CD4-positive, alpha-beta memory T cell (primary cell): ENCODE measurements at places on chromosomes 1 and 21.

GRCh38 chr1:248174521-248174920 is at the start of gene OR2M2:
OR2M2 (plus strand) TSS chr1:248174821; CDS start chr1:248179986, 5,165 bp downstream.
- no peak for DNase-seq

- DNase-seq = no peak
Measured at GRCh38 chr1:8059161-8059622, 33.1 kb upstream of the ERRFI1 start.

DNA sequence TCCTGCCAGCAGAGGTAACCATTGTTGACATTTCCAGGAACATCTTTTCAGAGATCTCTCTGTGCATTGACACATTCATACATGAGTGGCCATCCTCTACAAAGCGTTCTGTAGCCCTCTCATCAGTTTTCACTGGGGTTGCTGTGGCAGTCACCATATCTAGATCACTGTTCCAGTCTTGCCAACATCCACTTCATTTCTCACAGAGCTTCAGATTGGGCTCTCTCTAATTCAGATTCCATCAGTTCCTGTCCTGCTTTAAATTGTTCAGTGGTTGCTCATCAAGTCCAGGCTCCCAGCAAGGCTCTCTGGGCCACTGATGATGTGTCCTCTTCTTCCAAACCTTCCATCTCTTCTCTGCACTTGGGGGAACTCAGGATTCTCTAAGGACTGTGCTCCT is 173.7 kb downstream of the KCNJ6 start:
- no peak for DNase-seq

DNA sequence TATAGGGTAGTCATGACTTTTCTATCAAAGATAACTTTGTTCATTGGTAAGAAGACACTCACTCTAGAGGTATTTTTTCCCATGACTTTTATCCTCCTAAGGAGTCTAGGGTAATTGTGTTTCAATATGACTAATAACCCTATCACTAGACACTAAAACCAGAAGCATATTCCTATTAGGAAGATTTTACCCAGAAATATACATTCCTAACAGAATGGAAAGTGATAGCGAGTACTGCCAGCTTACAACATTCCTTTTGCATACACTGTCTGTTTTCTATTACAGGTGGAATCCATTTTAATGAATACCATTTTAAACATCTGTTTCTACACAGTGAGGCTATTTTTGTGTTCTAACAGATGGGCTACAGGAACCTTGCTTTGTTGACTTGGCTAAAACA is 31.4 kb upstream of the C1orf185 start:
- no peak for DNase-seq

DNA sequence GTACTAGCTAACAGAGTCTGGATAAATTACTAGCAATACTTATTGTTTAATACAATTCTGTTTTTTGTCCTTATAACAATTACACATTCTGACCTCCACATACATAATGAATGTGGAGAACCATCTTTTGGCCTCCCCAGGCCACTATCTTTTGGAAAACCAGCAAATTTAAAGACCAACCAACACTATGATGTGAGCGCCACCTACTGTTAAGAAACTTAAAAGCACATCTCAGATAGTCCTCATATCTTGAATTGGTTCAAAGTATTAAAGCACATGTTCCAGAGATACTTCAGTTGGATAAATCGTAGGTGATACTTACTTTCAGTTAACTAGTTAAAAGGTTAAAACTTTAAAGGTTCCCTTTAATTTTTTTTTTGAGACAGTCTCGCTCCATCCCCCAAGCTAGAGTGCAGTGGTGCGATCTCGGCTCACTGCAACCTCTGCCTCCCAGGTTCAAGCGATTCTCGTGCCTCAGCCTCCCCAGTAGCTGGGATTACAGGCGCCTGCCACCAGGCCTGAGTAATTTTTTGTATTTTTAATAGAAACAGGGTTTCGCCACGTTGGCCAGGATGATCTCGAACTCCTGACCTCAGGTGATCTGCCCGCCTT is 29.3 kb upstream of the USP1 start:
- DNase-seq = peak; percentile 39

DNA sequence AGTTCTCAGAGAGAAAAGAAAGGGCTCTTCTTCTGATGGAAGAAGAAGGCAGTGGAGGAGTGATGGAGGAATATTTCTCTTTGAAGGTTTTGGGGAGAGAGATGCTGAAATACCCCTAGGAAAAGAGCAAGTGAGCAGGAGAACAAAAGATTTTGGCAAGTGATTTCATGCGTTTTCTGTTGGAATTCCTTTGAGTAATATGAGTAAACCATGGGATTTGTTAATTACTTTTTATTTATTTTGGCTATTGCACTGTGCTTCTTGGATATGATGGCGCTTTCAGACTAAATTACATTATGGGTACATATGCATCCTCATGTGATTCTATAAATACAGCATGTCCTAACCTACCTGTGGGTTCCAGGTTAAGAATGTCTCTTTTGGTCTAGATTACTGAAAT is 210.1 kb upstream of the PTGFR start:
- DNase-seq = no peak

DNA sequence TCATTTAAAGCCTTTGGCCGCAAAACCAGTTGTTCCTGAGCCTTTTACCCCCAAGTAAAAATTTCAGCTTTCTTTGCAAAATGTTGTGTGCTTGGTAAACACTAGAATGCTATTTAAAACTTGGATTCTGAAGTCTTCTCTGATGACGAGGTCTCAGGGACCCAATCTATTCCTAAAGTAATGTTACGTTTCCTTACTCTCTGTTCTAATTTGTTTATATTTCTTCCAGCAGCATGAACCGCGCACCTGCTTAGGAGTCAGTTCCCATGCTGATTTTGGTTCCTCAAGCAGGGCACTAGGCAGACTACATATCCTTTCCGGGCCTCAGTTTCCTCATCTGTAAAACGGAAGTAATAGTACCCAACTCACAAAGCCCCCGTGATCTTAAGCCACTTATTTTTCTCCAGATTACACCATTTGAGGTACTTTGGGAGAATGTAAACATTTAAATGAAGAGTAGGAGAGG is 969 bp upstream of the ALDH4A1 start:
- no peak for DNase-seq

GRCh38 chr1:32855861-32856617 is 14.7 kb downstream of the FNDC5 start:
- no peak for DNase-seq

GRCh38 chr1:117644696-117645311 is 39.0 kb downstream of the TENT5C start:
- DNase-seq = no peak

DNA sequence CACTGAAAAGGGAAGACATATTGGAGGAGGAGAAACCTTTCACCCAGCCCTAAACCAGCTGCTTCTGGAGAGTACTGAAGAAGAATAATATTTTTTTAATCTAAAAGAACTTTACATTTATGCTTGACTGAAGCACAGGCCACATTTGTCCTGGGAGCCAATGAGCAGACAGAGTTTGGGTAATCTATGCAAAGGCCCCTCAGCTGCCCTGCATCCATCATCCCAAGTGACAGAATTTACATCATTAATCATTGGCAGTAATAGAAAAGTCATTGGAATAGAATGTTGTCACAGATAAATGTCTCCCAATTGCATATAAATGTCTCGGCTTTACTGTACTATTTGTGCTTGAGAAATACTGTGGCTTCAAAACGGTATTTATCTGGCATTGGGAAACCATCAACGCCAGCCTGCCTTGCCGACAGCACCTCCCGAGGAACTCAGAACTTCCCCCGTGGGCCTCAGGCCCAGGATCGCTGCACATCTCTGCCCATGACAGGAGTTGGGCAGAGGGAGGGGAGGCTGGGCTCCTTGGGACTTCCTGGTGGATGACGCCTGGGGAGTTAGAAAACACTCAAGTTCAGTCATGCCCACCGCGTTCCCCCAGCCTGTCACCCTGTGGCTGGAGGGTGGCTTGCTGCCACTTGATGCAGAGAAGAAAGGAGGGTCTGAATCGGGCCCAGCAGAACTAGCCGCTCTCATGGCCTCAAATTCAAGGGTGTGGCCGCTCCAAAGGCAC is 133.1 kb downstream of the CAMTA1 start:
- no peak for DNase-seq

- DNase-seq = no peak
Measured at GRCh38 chr1:84502927-84503326, 3.3 kb upstream of the SPATA1 start.

- DNase-seq = no peak
Measured at GRCh38 chr1:58561633-58562032, 15.1 kb upstream of the OMA1 start.

DNA sequence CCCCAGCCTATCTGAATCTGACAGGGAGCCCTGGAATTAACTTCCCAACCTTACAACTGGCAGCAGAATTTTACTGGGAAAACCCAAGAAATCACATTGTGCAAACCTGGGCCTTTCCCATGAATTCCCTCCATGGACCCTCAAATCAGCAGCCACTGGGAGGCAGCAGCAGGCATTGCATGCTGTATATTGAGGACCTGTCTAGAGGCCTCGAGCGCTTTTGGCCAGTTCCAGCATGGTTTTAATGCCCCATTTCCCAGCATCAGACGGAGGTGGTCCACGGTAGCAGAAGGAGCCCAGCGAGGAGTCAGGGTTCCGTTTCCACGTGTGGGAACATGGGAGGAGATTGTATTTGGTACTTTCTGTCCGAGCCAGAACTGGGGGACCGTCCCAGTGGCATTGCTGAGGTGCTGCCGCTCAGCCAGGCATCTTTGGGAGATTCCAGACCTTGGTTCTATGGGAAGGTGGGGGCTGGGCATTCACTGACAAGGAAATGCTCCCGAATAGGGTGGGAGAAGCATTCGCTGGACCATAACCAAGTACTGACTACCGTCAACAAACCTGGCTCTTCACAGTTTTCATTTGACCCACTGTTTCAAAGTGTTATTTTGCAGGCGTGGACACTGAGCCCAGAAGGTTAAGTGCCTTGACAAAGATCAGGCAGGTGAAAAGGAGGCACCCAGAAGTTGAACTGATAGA is 15.9 kb downstream of the BMP8A start:
- DNase-seq = no peak

- DNase-seq = peak; percentile 69
Measured at GRCh38 chr1:6423321-6423999, 1.1 kb upstream of the ESPN start.

DNA sequence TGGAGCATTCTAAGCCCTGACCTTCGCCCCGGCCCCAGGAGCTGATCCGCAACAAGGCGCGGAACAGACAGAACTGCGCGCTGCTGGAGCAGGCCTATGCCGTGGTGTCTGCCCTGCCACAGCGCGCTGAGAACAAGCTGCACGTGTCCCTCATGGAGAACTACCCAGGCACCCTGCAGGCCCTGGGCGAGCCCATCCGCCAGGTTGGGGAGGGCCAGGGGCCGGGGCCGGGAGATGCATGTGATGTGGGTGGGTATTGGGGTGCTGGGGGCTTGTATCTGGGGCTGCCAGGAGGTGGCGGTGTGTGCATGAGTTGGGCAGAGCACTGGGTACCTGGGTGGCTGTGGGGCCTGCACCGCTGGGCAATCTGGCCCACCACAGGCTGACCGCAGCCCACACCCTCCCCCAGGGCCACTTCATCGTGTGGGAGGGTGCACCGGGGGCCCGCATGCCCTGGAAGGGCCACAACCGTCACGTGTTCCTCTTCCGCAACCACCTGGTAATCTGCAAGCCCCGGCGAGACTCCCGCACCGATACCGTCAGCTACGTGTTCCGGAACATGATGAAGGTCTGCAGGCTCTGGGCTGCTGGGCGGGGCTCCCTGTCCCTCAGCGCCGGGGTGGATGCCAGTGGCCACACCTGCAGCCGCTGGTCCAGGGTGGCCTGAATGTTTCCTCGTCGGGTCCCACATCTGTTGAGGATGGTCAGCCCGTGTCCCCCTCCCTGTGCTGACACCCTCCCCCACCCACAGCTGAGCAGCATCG is 65.8 kb downstream of the TRIM11 start:
- no peak for DNase-seq

- no peak for DNase-seq
Measured at GRCh38 chr1:241499910-241500309, 19.6 kb downstream of the FH start.

DNA sequence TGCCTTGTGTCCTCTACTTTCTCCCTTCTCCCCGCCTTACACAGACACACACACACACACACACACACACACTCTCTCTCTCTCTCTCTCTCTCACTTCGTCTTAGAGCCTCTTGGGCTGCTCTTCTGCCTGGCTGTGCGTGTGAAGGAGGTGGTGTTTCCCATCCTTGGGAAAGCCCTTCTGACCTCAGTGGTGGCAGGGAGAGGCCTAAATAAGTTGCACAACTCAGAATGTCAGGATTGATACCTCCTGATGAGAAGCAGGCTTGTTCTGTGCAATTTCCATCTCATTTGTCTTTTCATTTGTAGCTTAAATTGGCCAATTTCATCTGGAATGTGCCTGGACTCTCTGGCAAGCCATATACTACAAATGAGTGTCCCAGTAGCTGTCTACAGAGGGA is 25.0 kb downstream of the LRRN2 start:
- no peak for DNase-seq

GRCh38 chr1:195096051-195096521 is 1512.2 kb downstream of the KCNT2 start:
- DNase-seq = no peak

DNA sequence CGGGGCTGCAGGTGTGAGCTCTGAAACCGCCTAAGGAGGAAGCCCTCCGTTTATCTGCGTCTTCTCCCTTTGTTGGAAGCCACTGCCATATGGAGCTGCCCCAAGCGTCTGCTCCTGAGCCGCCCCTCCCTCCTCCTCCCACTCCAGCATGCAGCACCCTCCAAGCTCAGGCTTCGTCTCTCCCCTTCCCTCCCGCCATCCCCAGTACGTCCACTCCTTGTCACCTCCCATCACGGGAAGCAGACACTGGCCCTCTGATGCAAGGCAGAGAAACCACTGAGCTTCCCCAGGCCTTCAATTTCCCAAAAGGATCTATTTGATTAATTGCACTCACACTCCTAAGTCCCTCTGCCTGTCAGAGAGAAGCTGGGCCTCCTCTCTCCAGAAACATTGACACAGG is 52.5 kb downstream of the NFASC start:
- no peak for DNase-seq

DNA sequence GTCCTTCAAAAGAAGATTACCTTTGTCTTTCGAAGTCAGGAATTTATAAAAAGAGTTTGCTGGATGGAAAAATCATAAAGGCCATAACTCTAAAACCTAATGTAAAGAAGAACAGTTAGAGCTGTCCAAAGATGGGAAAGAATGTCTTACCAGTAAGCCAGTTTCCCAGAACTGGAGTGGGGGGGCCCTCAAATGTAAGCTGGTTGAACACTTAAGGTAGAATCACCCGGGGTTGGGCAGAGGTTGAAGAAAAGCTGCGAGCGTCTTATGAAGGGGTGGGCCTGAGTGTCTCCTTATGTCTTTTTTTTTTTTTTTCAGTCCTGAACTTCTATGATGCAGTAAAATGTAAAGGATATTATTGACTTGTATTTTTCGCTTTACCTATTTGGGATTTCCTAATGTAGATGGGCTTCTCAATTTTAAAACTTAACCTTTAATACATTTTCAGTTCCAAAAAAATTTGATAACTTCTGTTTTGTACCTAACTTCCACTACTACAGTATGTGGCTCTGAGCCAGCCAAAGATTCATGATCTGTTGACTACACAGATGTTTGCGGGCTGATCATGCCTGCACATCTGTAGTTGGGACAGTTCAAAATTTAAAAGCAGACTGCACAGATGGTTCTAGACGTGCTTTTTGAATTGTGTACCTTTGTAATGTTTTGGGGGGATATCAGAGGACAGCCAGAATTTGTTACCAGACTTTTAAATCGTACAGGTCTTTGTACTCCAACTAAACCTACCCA is 43.6 kb downstream of the NFYC start:
- no peak for DNase-seq
